Stimulated activated CD8-positive, alpha-beta memory T cell treated with anti-CD3 and anti-CD28 coated beads, Interleukin-4, amount 100 ng/mL, for 4 hours (primary cell): ENCODE measurements at places on chromosomes 3 and 15.

GRCh38 chr3:23863060-23863459 lies 53.7 kb downstream of the NKIRAS1 start:
- no peak for DNase-seq

GRCh38 chr3:49806850-49807249 lies 3.8 kb downstream of the INKA1 start:
- no peak for DNase-seq

GRCh38 chr3:43699864-43700263 lies 9.1 kb downstream of the ABHD5 start:
- DNase-seq, result no peak

GRCh38 chr3:7700539-7700938 lies 801.1 kb upstream of the LMCD1 start:
- DNase-seq, result no peak

DNA sequence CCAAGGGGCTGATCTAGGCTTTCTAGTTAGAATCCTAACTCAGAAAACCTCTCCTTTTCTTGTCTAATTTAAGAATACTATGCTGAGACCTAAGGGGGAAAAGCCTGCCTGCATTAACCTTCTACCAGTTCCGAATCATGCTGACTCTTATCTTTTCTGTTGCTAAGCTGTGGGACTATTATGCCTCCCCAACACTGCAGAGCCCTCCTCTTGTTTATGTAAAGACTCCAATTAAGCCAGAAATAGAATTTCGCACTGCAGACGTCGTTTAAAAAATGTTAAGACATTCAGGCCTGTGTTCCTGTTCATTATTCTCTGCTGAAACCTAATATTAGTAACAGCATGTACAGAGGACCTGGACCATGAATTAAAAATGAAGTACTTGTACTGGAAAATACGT lies 310.6 kb upstream of the ATP11B start:
- DNase-seq, result no peak

- no peak for DNase-seq
Observed at GRCh38 chr15:90585863-90586262, 56.1 kb downstream of the CRTC3 start.
